ENCODE measurements at places on chromosomes 16 and 17. TPM values are rescaled to one million over a fixed set of nuclear protein-coding genes. Genes with fewer than 3 reads are reported as not detected.

GRCh38 chr16:19882646-19883045 lies 2.0 kb downstream of the GPRC5B start:
- peak; percentile 58 for DNase-seq

- DNase-seq: no peak
Observed at GRCh38 chr17:4605826-4606225, 21.5 kb downstream of the SMTNL2 start.

DNA sequence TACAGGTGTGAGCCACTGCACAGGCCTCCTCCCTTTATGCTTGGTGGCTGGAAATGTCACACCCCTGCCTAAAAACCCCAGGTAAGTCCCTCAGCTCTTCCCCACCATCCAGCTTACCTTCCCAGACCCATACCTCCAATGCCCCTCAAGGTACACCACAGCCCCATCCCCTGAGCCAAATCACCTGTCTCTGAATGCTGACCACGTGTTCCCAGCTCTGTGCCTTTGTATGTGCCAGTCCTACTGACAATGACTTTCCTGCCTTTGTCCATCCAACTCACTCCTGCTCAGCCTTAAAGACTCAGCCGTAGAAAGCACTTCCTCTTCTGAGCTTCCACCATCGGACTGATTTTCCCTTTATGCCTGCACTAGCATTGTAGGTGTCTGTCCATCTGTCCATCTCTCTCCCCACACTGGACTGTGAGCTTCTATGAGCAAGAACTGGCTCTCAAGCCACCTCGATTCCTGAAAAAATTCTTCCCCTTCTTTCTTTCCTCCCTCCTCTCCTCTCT lies 30.7 kb upstream of the GOSR2 start:
- DNase-seq: no peak

- DNase-seq: no peak
Observed at GRCh38 chr16:74700438-74701225, at the start of gene MLKL. TSS of gene MLKL (minus strand) at chr16:74700862. CDS start at chr16:74695757, 5,105 bp downstream.

DNA sequence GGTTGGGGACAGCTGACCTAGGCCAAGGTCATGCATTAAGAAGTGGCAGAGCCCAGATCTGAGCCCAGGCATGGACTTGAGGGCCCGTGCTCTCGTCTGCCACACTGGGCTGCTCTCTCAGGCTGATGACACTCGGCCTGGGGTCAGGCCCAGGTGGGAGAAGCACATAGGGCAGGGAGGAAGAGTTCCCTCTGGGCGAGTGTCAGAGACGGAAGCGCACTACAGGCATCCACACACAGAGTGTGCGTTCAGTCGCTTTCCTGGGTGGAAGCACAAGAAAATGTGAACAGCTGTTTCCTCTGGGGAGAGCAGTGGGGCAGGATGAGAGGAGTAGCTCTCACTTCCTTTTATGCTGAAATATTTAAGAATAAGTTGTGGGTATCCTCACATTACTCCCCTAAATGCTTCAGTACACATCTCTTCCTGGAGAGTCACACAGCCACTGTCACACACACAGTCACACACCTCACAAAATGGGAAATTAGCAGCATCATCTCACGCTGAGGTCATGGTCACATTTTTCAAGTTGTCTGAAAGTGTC lies 59.7 kb downstream of the B9D1 start:
- no peak for DNase-seq

DNA sequence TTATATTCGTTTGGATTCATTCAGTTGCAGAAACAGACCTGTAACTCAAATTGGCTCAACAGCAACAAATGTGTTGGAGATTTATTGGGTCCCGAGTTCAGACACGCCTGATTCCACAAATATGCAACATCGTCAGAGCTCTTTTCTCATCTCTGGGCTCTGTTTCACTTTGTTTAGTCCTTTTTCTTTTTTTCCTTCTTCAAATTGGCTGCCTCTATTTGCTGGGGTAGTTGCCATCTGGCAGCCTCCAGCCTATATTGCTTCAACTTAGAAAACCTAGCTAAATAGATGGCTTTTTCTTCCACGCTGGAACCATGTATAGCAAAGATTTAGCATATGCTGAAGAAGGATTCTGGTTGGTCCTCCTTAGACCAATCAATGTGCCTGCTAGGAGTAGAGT lies 398.5 kb downstream of the RBFOX1 start:
- peak; percentile 27 for DNase-seq

DNA sequence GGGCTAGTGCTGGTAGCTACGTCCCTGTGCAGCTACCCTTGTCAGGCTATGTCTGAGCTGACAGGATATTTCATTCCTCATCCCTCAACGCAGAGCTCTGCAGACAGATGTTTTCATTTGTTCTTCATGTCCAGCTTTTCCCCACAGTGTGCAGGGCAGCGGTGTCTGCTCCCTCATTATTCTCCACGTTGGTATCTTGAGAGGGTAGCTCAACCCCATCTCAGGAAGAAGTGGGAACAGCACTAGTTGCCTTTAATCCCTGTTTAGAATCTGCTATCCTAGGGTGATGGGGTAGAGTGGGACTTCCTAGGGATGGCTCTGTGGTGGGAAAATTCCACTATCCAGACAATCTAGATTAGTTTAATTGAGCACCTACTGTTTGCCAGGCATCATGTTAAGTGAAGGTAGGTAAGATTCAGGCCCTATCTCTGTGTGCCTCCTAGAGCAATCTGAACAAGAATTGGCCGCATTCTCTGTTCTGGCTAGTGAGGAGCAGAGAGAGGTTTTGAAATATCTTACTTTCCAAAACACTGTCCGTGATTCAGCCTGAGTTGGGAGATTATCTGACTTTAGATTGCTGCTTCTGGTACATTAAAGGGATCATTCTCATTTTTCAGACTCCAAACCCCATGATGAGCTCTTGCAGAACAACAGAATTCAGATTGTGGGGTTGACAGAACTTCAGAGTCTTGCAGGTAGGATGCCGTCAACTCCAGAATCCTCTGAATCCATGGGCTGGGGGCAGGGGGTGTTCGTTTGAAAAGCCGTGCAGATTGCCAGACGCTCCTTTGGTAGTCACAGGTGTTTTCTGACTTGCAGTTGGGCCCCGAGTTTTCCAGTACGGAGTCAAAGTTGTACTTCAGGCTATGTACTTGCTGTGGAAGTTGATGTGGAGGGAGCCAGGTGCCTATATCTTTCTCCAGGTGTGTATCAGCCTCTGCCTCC lies 963 bp downstream of the ALG1 start:
- no peak for DNase-seq

GRCh38 chr16:2157480-2158261 lies 2.1 kb downstream of the TRAF7 start:
- no peak for DNase-seq

GRCh38 chr16:4654011-4654963 lies 29.7 kb downstream of the MGRN1 start:
- DNase-seq: no peak

- no peak for DNase-seq
Observed at GRCh38 chr16:47949276-47949675, 206.5 kb downstream of the ABCC12 start.

GRCh38 chr17:64003526-64004121 lies 5.5 kb downstream of the PRR29 start:
- DNase-seq: no peak

GRCh38 chr16:7716660-7717550 lies 384.3 kb downstream of the RBFOX1 start:
- no peak for DNase-seq

DNA sequence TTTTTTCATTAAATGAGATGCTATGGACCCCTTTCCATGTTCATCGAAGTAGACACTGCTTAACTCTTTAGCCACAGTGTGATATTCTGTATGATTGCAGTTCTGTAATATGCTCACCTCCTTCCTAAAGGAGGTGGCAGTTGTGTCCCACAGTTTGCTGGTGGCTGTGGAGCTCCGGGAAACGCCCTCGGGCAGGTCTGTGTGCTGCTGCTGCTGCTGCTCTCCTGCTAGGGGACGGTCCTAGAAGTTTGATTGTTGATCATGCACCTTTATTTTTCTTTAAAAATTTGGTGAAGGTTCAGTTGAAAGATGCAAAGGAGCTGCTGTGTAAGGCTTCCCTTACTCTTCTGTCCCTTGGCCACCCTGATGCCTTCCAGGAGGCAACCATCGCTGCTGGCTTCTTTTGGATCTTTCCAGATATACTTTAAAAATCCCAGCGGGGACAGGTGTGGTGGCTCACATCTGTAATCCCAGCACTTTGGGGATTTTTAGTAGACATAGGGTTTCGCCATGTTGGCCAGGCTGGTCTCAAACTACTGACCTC lies 8.4 kb upstream of the CLEC18A start:
- no peak for DNase-seq

- no peak for DNase-seq
Observed at GRCh38 chr16:14015948-14016347, 55.2 kb upstream of the MRTFB start.

Gene GPR139
- not detected for total RNA-seq

Gene GRB7
- 0.86 TPM for total RNA-seq

Gene MYH3
- 7.3 TPM for total RNA-seq

Gene SERPINF2
- 1.3 TPM for total RNA-seq

Gene CES1
- total RNA-seq: 1.1 TPM

Gene SUPT6H
- 94.6 TPM for total RNA-seq

Gene MT1E
- 337 TPM for total RNA-seq

Gene CHST4
- not detected for total RNA-seq

Gene CSH2
- not detected for total RNA-seq

Data from dorsolateral prefrontal cortex (tissue), 122 donors.